ENCODE measurements at places on chromosomes 2 and 18. TPM values are rescaled to one million over a fixed set of nuclear protein-coding genes. Genes with fewer than 3 reads are reported as not detected.

TUBB8B gene
- not detected for total RNA-seq

MERTK gene
- 0.72 TPM for total RNA-seq

USP34 gene
- total RNA-seq: 152 TPM

RAD51AP2 gene
- total RNA-seq: not detected

GRHL1 gene
- total RNA-seq: 0.29 TPM

REG1B gene
- not detected for total RNA-seq

AP1S3 gene
- 2.2 TPM for total RNA-seq

ACKR3 gene
- total RNA-seq: 26.8 TPM

SULT1C2 gene
- total RNA-seq: 1.2 TPM

DCDC2C gene
- total RNA-seq: not detected

TRIM54 gene
- total RNA-seq: not detected

SAG gene
- not detected for total RNA-seq

EMILIN1 gene
- total RNA-seq: 138 TPM

ZDBF2 gene
- total RNA-seq: 12.7 TPM

MC2R gene
- total RNA-seq: not detected
